NCI-H460 (cell line): ENCODE measurements at places on chromosomes 7 and 10.

DNA sequence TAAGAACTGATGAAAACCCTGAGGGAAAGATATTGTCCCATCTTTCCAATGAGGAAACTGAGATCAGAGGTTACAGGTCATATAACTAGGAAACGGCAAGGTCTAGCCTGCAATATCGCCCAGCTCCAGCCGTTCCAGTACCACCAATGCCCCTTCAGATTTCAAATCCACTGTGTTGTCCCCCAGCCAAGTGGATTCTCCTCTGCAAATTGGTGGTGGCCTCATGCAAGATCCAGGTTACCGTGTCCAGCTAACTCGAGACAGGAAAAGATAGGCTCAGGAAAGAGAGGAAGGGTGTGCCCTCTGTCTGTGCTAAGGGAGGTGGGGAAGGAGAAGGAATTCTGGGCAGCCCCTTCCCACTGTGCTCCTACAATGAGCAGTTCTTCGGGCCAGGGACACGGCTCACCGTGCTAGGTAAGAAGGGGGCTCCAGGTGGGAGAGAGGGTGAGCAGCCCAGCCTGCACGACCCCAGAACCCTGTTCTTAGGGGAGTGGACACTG lies 25.3 kb downstream of the PRSS2 start:
- no peak for DNase-seq

GRCh38 chr10:69180525-69181204 lies 631 bp downstream of the SUPV3L1 start:
- DNase-seq: no peak

DNA sequence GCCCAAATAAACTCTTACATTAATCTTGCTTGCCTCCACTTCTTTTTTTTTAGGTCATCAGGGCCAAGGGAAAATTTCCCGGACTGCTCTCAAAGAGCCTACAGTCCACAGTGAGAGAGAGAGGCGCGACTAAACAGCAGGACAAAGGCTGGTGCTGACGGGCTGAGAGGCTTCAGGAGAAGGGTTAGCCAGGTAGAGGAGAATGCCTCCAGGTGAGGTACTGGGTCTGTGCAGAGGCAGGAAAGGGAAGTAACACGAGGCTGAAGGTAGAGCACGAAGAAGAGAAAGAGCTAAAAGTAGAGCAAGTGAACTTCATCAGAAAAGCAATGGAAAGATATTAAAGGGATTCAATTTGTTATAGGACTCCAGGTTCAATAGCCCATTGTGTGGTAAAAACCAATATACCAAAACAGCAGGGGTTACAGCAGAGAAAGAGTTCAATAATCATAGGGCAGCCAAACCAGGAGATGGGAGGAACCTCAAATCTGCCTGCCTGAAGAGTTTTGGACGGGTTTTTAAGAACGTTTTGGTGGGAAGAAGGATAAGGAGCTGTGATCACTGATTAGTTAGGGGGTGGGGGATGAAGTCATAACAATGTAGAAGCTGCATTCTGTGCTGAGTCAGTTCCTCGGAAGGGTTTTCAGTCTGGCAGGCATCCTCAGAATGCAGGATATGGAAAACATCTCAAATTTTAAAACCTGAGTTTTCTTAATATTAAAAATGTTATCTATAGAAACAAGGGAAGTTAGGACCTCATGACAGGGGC lies 171.5 kb downstream of the AKR1D1 start:
- no peak for DNase-seq

DNA sequence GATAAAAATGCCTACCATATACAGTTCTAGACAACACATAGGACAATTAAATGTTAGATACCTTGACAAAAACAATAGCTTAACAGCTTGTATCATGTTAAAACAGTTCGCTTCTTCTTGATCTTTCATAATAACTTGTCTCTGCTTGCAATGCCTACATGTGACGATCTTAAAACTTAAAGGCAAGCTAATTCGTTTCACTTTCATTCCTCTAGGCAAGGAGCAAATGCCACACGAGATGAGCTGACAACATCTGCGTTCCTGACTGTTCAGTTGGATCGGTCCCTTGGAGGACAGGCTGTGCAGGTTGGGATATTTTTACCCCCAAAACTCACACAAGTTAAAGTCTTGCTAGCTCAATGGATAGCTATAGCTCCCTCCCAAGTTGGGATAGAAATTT lies 51.6 kb upstream of the ARL4A start:
- no peak for DNase-seq

GRCh38 chr10:1661859-1662437 lies 75.4 kb downstream of the ADARB2 start:
- no peak for DNase-seq

DNA sequence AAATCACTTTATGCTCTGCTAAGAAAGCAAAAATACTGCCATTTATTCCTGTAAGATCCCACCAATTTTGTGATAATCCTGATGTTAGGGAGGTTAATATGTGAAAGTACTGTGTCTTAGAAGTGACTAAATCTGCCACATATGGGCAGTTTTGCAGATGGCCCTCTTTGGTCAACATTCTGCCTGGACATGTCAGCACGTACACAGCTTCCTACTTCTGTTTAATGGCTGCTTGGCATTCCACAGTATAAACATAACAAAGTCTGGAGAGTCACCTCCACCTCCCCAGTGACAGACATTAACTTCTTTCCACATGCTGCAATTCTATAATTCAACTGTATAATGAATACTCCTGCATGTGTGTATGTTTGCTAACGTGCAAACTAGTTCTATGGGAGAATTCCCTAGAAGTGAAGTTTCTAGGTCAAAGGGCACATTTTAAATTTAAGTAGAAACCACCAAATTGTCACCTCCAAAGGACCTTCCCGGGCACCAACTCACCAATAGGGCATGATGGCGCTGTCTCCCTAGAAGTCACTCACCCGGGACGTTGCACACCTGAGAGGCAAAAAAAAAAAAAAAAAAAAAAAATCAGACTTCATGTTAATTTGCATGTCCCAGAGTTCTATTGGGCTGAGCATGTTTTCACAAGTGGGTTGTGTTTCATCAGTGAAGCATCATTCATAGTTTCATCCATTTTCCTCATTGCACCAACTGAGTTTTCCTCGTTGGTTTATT lies 38.9 kb downstream of the MKI67 start:
- DNase-seq: no peak

- DNase-seq: no peak
Observed at GRCh38 chr7:36794689-36795088, 70.4 kb upstream of the AOAH start.

DNA sequence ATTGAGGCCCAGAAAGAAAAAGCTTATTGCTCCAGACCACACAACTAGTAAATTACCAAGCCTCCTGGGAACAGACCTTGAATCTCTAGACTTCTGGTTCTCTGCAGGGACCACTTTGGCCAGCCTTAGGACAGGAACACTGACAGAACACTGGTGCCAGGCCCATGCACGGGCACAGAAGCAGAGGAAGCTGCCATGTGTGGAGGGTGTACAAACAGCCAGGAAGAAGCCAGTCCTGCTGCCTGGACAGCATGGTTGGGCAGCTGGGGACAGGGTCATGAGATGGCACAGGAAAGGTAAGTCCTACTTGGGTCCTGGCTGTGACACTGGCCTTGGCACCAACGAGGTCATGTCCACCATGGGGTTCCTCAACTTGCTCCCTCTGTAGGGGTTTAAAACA lies 19.2 kb downstream of the MMRN2 start:
- DNase-seq: no peak

DNA sequence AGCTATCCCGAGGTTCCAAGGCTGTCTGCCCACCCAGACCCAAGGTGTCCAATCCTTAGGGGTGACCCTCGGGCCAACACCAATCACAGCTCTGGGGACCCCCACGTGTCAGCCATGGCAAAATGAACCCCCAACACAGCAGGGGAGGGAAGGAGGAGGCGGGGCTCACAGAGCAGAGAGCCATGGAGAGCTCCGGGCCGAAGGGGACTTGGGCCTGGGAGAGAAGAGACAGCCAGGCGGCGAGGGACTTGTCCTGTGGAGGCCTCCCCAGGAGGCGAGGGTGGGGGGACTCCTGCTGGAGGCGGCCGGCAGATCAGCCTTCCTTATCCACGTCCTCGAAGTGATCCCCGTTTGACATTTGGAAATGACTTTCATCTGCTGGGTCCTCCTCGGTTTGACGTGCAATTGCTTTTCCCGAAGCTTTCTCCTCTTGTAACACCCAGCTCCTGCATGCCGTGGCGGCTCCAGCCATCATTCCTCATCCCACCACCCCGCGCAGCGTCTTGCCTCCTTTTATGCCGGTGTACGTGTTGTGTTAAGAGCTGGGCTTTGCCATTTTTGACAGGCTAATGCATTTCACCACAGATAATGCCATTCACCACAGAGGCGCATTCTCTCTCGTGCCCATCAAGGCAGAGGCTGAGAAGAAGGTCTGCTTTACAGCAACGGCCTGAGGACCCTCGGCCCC lies 337.4 kb downstream of the DNAJB6 start:
- no peak for DNase-seq

DNA sequence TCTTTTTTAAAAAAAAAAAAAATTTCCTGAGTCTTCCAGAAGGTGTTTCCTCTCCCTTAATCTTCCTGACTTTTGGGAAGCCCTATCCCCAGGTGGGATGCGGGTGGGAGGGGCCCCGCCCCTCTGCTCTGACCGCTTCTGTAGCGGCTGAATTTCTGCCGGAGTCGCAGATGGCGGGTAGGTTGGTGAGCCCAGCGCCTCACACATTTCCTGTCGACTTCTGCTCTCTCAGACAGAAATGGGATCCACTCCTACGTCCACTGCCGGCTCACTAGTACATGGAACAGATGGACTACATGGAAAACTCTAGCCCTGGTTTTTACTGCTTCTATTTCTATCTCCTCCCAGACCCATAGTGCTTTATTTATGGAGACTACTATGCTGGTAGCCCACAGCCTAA lies 90.9 kb downstream of the NEUROD6 start:
- no peak for DNase-seq

DNA sequence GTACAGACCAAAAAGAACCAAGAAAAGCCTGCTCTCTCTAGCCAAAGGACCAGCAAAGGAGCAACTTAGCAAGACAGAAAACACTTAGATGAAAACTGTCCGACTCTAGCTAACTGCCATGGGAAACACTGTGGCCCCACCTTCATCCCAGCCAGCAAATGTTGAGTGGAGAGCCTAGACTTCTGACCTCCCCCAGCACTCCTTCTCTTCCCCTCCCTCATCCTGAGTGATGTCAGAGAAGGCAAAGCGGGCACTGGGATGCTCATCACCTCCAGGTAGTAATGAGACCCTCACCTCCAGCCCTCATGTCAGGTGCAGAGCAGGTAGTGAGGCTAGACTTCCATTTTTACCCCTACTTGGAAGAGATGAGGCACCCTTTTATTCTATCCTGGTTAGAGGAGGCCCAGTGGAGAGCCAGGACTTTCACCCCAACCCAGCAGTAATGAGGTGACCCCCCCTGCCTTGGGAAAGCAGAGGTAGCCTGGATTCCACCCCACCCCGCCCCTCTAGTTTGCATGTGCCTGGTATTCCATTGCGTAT lies 16.9 kb downstream of the CUZD1 start:
- DNase-seq: no peak

DNA sequence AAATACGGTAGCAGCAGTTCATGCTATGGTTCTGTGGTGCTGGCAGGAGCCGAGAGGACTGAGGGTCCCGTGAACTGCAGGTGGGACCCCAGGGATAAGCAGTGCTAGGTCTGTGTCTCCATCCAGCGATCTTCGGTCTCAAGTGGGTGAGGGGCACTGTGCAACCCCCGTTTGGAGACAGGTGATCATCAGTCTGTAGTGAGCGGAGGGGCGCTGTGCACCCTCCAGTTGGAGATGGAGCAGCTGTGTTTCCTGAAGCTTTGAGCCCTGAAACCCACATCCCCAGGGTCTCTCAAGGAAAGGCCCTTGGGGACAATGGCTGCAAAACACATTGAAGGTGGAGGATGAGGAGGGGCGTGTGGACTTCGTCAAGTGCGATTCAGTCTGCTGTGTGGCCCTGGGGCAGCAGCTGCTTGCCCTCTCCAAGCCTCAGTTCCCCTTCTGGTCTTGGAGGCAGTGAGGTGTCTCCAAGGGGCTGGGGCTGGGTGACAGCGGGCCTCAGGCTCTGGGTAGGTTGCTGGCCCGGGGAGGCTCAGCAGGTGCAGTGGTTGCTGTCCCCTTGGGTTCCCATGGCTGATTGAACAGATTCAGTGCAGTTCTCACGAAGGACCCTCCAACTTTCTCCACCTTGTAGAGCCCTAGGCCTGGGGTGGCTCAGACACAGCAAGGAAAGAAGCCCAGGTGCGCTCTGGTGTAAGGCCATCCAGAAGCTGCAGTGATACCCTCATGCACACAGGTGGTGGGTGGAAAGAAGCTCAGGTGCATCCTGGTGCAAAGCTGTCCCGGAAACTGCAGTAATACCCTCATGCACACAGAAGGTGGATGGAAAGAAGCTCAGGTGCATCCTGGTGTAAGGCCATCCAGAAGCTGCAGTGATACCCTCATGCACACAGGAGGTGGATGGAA lies 160.6 kb downstream of the ADARB2 start:
- no peak for DNase-seq

- peak; percentile 65 for DNase-seq
Observed at GRCh38 chr10:95445837-95446486, 115.2 kb downstream of the SORBS1 start.

DNA sequence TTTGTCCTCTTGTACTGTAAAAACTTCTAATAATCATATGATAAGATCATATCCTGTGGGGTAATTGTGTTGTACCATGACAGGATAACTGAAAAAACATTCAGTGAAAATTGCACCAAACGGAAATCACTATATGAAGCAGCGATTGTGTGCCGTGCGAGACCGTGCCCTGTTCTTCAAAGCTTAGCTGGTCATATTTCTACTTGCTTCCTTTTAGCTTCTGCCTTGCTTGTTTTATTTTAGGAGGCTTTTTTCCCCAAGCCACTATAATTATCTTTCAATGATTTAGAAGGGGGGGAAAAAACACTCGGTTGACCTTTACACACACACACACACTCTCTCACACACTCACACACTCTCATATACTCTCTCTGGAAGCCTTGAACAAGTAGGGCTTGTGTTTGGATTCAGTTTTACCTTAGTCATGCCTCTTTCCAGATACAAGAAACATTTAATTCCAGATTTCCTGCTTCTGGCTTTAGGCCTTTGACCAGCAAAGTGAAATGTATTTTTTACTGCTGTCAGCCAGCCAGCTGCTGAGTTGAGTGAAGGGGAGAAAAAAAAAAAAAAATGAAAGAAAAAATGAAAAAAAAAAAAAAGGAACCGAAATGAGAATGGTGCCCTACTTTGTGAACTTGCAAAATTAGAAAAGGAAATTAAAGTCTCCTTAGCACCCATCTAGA lies 181.4 kb downstream of the ARID5B start:
- no peak for DNase-seq

DNA sequence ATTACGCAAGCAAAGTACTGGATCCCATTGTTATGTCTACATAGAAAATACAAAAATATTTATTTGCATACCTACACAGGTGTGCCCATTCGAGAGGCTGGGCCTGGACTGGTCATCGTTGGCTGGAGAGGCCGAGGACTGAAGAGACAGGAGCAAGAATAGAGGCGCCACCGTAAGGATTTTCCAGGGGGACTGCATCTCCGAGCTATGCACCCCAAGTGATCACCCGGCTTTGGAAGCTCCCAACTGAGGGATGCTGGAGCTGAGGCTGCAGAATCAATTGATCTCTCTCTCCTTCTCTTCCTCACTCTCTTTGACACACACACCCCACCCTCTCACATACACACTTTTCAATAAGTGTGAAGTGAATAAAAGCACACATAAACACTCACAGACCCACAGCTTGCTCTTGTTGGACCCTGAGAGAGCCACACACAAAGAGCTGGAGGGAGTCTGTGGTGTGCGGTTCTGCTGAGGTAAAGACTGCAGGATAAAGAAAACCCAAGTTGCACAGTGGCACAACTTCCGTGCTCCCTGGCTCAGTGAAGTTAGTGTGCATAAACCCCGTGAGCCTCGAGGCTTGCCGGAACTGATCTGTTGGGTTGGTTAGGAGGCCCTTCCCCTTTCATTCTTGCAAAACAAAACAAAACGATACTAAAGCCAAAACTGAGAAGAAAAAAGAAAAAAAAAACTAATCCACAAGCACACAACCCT lies at the start of gene AOAH:
TSS of gene AOAH (minus strand) at position 544 of the 714 bp plus-strand sequence. CDS start at position 198, 346 bp downstream.
- no peak for DNase-seq
